ENCODE measurements at places on chromosomes 3 and 15. TPM values are rescaled to one million over a fixed set of nuclear protein-coding genes. Genes with fewer than 3 reads are reported as not detected.

Gene GOLGA8A
- total RNA-seq: 244 TPM

Gene POU1F1
- total RNA-seq: not detected

Gene CHDH
- total RNA-seq: 0.62 TPM

Gene MRAS
- total RNA-seq: 0.07 TPM

Gene IGSF10
- total RNA-seq: not detected

Gene ACAN
- not detected for total RNA-seq

Gene ANKRD63
- not detected for total RNA-seq

Gene OR5K2
- total RNA-seq: not detected

Gene PDZRN3
- not detected for total RNA-seq

Gene RHOV
- total RNA-seq: 1.5 TPM

Gene GPR149
- total RNA-seq: not detected

Gene SUCNR1
- not detected for total RNA-seq

Gene RAB7A
- 361 TPM for total RNA-seq

Gene MST1
- total RNA-seq: 7.6 TPM

Gene BMF
- 8.4 TPM for total RNA-seq

Gene LIPC
- total RNA-seq: 0.93 TPM

Gene ZIC4
- total RNA-seq: not detected

Gene CELSR3
- total RNA-seq: 15.2 TPM

Gene GOLGA6L4
- total RNA-seq: 1.1 TPM

Gene POPDC2
- total RNA-seq: 0.66 TPM

Gene RBMS3
- 5.0 TPM for total RNA-seq

Gene SLC12A6
- 19.4 TPM for total RNA-seq

Gene CYP8B1
- total RNA-seq: not detected

Gene C3orf85
- not detected for total RNA-seq

Gene THRB
- not detected for total RNA-seq

Gene PARP15
- 12.1 TPM for total RNA-seq

Gene CDHR4
- total RNA-seq: not detected

Gene COLQ
- total RNA-seq: 1.7 TPM

Gene A4GNT
- not detected for total RNA-seq

Gene CADPS
- not detected for total RNA-seq

Gene RASGRP1
- 94.7 TPM for total RNA-seq

Gene MON1A
- 16.3 TPM for total RNA-seq

Data from activated CD4-positive, alpha-beta T cell treated with anti-CD3 and anti-CD28 coated beads, Interleukin-2, amount 10 ng/mL, durations not matched to agents 24 days and 14 days (primary cell).